ENCODE measurements at places on chromosomes 3 and 15.

- DNase-seq, result no peak
Measured at GRCh38 chr3:24616110-24616829, 121.6 kb upstream of the THRB start.

- DNase-seq, result no peak
Measured at GRCh38 chr15:60835974-60836373, 357.0 kb upstream of the ICE2 start.

DNA sequence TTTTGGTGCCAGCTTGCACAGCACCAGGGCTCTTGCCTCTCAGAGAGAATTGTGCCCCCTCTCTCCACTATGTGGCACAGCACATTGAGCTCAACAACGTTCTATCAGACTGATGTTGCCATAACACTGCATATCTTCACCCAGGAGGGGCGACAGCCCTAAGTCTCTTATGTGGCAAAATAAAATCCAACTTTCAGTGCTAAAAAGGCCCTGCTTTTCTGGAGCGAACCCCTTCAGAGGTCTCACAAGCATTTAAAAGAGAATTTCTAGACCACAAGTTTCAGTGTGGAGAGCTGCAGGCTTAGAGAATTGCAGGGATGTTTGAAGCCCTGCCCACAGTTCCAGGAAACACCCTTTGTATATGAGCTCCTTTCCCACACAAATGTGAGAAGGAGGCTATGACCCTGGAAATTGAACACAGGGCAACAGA lies 85.5 kb downstream of the LIPC start:
- DNase-seq, result no peak

- no peak for DNase-seq
Measured at GRCh38 chr3:128787256-128788253, 61.6 kb downstream of the RAB7A start.

GRCh38 chr3:59082106-59082505 lies 32.3 kb upstream of the CFAP20DC start:
- no peak for DNase-seq

DNA sequence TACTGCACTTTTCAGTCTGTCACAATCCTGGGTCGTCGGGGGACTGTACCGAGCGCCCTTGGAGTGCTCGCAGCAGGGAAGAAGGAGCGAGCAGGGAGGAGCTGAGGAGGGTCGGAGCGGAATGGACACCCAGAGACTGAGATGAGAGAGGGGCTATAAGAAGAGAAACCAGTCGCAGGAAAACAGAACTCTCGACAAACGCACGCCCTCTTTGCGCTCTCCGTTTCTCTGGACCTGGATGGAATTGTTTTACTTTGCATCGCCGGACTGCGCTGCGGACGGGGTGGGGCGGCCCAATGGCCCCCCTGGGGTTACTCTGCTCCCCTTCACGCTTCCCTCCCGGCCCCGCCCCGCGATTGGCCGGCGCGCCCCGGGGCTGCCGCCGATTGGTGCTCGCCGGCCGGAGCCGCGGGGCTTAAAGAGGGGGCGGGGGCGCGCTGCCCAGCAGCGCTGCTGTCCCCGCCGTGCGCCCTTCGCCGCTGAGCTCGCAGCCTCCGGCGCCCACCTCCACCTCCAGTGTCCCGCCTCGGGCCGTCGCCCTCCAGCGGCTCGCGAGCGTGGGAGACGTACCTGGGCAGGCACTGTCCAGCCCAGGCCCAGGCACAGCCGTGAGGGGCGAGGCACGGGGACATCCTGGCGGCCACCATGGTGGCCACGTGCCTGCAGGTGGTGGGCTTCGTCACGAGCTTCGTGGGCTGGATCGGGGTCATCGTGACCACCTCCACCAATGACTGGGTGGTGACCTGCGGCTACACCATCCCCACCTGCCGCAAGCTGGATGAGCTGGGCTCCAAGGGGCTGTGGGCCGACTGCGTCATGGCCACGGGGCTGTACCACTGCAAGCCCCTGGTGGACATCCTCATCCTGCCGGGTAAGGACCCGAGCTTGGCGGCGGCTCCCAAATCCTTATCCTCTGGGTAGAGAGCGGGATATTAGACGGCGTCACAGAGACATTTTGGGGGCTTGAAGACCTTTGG lies at the start of gene CLDN11:
CLDN11 (plus strand) TSS at position 447 of the 977 bp plus-strand sequence; CDS start at position 646, 199 bp downstream.
- peak; percentile 74 for DNase-seq

DNA sequence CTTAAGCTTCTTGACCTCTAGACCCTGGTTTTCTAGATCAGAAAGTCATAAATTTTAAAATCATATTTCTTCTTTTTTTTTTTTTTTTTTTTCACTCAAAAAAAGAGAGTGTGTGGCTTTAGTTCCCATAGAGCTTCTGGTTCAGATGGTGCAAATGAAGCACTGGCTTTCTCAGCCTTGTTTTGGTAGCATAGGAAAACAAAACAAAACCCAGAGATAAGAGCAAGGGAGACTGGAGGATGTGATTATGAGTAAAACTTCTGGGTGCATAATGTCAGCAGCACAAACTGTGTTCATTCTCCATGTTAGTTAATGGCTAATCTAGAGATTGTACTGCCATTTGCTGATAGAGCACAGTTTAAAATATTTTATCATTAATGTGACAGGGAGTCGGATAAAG lies 55.4 kb downstream of the RARB start:
- DNase-seq, result no peak

DNA sequence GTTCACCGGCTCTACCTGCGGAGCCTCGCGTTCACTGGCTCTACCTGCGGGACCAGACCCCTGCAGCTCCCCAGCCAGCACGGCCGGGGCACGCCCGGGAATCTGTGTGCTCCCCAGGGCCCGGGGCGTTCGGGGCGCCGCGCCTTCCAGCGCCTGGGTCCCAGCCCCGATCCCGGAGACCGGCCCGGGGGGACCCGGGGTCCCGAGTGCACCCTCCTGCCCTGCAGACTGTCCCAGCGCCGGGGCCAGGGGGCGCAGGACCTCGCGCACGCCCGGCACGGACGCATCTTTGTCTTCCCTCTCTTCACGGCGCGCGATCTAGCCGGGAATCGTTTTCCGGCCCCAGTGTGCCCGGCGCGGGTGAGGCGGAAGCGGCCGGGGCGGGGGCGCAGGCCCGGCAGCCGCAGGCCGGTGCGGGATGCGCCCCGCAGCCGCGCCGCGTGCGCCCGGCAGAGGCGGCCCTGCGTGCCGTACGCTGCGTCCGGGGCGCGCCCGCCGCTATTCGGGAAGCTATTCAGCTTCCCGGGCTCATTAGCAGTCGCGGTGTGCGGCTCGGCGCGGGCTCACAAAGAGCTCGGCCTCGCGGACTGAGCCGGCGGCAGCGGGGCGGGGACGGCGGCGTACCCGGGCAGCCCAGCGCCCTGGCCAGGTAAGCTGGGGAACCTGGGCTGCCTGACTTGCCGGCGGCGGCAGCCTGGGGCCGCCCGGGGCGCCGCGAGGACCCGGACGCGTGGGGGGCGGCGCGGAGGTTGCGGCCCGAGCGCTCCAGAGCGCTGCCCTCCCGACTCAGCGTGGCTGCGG lies at the start of gene APBA2:
APBA2 (plus strand) TSS at position 345 of the 801 bp plus-strand sequence. CDS start 167,911 bp downstream, outside the sequence.
- DNase-seq, result no peak

DNA sequence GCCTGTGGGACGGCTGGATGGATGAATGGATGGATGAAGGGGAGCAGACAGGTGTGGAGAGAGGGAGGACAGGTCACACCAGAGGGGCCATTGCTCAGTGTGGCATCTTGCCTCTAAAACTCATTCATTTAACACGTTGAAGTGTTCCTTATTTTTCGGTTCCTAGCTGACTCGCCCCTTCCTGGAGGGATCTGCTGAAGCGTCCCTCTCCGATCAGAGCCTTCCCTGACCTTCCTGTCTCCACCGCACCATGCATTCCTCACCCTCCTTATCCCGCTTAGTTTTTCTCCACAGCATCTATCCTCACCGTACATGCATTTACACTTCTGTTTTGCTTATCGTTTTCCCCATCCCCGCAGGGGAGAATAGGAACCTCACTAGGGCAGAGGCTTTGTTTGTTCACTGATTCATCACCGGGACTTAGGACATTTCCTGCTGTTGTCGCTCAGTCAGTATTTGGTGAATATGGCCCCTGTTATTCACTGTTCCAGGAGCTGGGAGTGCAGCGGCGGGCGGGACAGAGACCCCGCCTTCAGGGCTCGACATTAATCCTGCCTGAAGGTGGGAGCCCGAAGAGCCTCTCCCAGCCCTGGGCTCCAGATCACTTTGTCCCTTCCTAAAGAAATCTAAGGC lies 32.0 kb downstream of the FOXL2 start:
- DNase-seq, result no peak

DNA sequence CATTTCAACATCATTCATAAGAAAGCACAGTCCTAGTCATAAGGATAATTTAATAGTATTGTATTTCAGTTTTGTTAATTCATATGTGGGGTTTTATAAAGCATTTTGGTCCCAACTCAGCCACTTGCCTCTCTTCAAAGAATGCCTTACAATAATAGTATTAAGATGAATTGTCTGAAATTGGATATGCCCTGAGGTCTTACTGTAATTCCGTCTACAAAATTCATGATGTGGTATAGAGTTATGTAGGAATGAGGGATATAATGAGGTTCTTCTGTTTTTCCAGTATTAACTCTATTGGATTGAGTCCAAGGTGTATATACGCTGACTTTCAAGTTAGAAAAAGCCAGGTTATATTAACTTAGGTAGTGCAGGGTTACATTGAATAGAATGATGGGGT lies 177.0 kb downstream of the GOLIM4 start:
- DNase-seq, result no peak

GRCh38 chr3:126152901-126153694 lies 27.3 kb downstream of the ALDH1L1 start:
- DNase-seq, result no peak

DNA sequence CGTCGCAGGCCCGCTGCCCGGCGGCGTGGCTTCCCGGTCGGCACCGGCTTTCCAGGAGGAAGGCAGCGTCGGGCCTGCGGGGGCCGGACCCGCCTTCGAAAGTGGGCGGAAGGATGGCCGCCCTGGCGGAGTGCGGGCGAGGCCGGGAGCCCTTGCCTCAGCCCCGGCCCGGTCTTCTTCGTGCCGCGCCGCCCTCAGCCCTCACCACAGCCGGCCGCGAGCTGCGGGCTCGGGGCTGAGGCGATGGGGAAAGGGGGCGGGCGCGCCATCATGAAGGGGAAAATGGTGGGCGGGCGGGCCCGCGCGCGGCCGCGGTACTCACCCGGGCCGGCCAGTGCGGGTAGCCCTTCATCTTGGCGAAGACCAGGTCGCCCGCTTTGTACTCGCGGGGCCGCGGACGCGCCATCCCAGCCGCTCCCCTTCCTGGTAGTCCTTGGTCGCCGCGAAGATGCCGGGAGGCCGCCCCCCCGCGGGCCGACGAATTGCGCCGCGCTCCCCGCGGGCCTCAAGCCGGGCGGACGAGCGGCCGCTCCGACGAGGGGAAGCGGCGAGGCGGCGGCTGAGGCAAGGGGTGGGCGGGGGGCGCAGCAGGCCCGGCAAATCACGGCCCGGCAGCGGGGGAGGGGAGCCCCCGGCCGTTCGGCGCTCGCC lies 489 bp downstream of the HDGFL3 start:
- peak; percentile 41 for DNase-seq

DNA sequence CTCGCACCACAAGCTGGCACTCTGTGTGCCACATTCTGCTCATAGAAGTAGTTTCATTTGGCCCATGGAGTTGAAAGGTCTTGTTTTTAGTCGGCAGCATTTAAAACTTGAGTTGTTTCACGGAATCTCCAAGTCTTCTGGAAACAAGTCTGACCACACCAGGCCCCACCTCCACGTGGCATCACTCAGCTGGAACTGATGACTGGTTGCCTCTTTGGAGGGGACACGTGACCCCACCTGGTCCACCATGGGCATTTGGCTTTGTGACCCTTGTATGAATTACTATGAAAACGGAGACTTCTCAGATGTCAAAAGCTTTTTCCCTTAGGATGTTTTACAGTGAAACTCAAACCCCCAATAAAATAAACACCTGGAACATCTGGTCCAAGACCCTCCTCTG lies 74.9 kb downstream of the NTRK3 start:
- no peak for DNase-seq

Measured in hippocampal formation (tissue), 2 donors.